ENCODE measurements at places on chromosomes 11 and 22.
A peak's percentile ranks its signal among the peaks of the same experiment; 100 is the strongest.

GRCh38 chr11:80085563-80085962 is 644.7 kb upstream of the TENM4 start:
- DNase-seq, result no peak

DNA sequence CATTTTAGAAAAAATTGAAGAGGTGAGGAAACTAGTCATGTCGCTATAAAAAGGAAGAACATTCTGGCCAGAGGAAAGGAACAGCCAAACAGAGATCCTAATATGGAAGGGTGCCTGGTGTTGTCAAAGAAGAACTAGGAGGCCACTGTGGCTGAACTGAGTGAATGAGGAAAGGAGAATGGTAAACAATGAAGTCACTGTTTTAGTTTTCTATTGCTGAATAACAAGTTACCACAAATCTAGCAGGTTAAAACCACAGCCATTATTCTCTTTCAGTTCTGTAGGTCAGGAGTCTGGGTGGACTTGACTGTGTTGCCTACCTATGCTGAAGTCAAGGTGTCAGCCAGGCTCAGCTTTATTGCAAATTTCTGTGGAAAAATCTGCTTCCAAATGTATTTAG is 549.3 kb upstream of the CCDC90B start:
- DNase-seq, result no peak

DNA sequence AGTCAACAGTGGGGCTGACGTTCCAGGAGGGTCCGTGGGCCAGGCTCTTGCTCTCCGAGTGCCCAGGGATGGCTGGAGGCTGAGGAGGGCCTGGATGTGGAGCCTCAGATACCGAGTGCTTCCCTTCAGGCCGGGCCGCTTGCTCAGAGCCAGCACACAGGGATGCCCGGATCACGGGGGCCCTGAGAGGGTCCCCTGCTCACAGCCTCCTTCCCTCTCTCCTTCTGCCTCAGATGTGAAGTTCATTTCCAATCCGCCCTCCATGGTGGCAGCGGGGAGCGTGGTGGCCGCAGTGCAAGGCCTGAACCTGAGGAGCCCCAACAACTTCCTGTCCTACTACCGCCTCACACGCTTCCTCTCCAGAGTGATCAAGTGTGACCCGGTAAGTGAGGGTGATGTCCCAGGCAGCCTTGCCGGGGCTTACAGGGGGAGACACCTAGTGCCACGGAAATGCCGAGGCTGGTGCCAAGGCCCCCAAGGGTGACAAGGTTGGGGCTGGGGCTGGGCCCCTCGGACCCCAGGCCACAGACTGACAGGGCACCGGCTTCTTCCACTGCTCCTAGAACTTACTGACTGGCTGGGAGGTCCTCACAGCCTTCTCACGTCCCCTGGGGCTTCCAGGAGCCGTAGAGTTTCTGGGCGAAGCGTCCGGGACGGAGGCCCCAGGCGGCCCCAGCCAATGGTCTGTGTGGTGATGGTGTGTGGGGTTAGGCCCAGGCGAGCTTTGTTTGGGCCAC is 7.0 kb downstream of the CCND1 start:
- DNase-seq, result no peak

- DNase-seq, result no peak
These were observed 263 bp downstream of the EHD1 start for GRCh38 chr11:64878223-64878493.

DNA sequence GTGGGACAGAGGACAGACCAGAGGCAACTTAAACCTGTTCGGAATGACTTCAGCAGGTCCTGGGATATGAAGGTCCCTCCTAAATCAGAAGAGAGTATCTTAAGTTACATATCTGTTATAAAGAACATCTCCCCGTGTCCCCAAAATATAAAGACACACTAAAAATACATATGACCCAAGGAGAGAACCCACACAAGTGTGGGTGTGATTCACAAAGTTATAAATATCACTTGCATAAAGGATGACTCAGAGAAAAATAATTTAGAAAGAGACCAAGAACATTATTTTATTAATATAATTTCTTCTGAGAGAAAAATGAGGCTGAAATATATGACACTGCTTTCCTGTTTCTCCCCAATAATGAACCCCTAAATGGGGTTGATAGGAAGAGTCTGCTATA is 14.2 kb downstream of the OR5B21 start:
- DNase-seq, result no peak

DNA sequence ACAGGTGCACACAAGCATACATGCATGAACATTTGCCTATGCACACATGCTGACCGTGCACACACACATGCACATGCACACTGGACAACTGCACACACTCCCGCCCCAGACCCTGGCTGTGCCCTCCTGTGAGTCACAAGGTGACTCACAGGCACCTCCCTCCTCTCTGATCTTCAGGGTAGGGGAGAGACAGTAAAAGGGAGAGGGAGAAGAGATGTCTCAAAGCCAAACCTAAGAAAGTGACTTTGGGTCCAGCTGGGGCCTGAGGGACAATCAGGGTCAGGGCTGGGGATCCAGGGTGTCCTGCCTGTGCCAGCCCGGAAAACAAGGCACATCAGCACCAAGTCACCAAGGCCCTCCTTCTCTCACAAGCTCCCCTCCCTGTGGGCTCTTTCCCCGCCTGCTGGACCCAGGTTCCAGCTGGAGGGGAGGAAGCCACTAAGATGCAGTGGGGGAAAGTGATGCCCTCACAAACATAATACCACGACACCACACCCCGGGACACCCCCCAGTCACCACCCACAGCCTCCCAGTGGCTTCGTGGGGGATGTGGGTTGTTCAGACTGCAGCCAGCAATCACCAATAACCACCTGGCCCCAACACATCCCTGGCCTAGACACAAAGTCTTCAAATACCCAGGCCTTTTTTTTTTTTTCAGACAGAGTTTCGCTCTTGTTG is 39.3 kb downstream of the PDGFB start:
- peak; percentile 13 for DNase-seq

DNA sequence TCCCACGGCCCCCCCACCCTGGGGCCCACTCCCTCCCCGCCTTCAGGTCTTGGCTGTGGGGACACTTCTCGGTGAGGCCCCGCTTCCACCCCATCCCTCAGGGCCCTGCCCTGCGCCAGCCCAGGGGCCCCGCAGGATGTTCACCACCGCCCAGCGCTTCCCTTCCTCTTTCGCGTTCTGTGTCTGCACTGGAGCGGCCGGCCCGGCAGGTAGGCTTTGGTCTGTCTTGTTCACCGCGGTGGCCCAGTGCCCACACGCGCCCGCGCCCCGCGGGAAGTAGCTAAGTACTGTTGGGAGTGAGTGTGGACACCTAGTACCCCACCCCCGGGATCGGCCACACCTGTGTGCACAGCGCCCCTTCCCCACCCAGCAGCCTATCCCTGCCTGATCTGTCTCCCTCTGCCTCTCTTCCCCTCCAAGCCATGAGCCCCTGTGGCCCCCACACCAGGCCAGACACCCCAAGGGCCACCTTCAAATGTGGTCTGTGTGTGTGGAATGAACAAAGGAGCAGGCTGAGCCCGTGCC is 85.4 kb downstream of the WNT7B start:
- DNase-seq, result no peak

GRCh38 chr11:17313349-17314231 is 37.1 kb downstream of the NUCB2 start:
- no peak for DNase-seq

DNA sequence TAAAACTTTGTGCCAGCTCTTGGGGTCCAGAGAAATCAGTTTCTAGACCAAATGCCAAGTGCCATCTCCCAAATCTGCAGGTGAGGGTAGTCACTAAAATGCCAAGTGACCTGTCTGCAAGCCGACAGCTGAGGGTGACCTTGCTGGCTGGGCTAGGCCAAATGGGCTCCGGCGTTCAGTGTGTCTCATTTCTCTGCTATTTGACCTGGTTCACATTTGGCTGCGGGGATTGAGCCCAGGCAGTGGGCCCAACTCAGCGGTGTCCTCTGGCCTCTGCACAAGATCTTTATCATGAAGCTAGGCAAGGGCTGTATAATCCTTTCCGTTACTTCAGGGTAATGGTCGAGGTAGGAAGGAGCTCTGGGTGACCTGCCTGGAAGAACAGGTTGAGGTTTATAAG is 87.5 kb downstream of the SNX19 start:
- no peak for DNase-seq

GRCh38 chr11:64843686-64844329 is 645 bp downstream of the CDC42BPG start:
- DNase-seq, result no peak

GRCh38 chr22:21014726-21015465 is at the start of gene P2RX6:
Gene P2RX6, plus strand, starts transcription at chr22:21015165. Its CDS starts 10 bp downstream, at chr22:21015175.
- no peak for DNase-seq

DNA sequence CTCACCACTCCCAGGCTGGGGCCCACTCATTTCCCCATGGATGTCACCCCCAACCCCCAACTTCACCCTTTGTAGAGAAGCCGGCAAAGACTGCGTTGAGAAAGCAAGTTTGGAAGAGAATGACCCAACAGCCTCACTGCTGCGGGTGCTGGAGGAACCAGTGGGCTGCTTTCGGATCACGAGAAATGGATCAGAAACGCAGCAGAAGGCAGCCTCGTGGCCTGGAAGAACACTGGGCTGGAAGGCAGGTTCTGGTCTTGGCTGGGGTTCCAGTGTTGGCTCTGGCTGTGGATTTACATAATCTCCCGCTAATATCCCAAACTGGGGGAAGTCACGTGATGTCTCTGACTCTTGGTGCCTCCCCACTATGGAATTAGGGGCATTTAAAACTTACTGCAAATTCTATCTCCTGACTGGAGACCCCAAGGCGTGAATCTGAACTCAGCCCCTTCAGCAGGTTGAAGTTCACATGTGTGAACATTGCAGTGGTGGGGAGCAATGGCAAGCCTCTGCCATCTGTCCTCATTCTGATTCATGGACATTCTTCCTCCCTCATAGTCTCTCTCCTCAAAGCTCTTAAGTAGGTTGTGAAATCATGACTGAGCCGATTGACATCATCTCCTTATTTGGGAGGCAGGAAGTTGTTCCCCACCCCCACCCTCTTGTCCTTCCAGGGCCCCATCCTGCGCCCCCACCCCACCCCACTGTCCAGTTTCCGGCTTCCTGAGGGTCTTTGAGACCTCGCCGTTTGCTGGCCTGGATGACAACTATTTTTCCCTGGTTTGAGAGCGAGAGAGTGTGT is 37.0 kb upstream of the TIMP3 start:
- DNase-seq, result no peak

GRCh38 chr11:78698612-78699011 is 123.9 kb upstream of the NARS2 start:
- no peak for DNase-seq

- DNase-seq, result no peak
These were observed 45.5 kb downstream of the KCNJ1 start for GRCh38 chr11:128821556-128821955.

- DNase-seq, result no peak
These were observed 331.1 kb upstream of the PITPNB start for GRCh38 chr22:28250036-28250695.

- DNase-seq, result no peak
These were observed 14.7 kb downstream of the TNKS1BP1 start for GRCh38 chr11:57310091-57310490.

DNA sequence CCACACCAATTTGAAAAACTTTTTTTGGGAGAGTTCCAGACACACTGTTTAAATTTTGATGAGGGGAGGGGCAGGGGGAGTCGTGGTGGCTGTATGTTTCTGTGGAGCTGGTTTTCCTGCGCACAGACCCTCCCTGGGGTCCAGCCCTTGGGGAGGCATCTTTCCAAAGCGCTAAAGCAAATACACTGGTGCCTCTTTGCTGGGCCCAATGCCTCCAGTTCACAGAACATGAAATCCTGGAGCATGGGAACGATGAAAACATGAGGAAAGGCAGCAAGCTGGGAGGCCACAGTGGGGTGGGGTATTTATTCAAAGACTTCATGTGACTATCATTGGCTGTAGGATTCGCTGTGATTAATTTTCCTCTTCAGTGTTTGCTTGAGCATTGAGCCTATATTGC is 135.3 kb downstream of the CCDC34 start:
- no peak for DNase-seq

- DNase-seq, result no peak
These were observed 37.0 kb upstream of the FBLN1 start for GRCh38 chr22:45465633-45466032.

- DNase-seq, result no peak
These were observed 18.8 kb downstream of the MYEOV start for GRCh38 chr11:69312453-69313404.

GRCh38 chr11:11845071-11845470 is 3.3 kb downstream of the USP47 start:
- DNase-seq, result no peak

DNA sequence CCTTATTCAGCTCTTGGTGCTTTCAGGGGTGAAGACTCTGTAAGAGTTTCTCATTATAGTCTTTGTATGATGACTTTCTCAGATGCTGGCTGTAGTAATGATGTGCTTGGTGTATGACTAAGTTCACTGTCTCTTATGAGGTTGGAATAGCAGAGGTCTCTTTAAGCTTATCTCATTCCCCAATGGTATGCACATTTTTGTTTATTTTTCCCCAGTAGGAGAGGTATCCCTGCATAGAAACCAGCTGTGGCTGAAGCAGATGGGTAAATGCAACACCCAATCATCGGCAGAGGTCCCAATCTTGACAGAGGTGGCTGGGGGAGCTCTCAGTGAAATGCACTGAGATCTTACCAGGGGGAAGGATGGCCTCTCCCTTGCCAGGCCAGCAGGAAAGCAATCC is 34.6 kb downstream of the BBOX1 start:
- no peak for DNase-seq

GRCh38 chr11:118533769-118534729 is 3.1 kb downstream of the TMEM25 start:
- no peak for DNase-seq

GRCh38 chr11:127791844-127792243 is 791.3 kb upstream of the KIRREL3 start:
- no peak for DNase-seq

GRCh38 chr11:15093432-15093831 is 20.0 kb downstream of the CALCB start:
- DNase-seq, result no peak

DNA sequence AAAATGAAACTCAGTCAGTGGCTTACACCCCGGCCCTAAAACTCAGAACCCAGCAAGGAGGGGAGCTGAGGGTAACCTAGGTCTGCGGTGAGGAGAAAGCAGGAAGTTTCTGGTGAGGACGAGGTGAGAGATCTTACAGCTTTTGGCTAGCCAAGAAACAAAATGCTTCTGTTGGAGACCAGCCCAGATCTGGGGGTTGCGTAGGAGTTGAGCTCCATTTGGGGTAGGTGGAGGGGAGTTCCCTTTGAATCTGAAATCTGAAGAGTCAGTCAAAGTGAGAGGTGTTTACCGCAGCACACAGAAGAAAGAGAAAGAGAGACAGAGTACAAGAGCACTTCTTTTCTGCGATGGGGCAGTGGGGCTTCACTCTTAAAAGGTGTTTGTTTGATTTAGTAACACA is 29.6 kb downstream of the EHF start:
- peak; percentile 35 for DNase-seq

GRCh38 chr11:1913271-1914060 is 6.0 kb upstream of the TNNT3 start:
- no peak for DNase-seq

- DNase-seq, result no peak
These were observed 124.5 kb downstream of the TRIM44 start for GRCh38 chr11:35787013-35787504.

DNA sequence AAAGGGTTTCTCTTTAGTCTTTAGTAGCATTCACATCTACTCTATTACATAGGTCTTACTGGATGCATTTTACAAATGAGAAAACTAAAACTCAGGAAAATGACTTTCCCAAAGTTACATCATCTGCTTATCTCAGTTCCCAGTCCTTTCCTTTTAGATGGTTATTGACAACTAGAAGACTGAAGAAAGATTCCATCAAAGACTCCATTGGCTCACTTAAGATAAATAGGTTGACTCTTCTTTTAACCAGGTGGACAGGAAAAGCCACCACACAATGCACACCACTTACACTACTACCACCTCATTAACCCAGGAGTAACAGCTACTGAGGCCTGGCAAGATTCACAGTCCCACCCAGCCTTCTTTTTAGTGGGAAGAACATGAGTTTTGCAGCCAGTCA is 123.6 kb downstream of the TRIM44 start:
- no peak for DNase-seq

GRCh38 chr11:3616721-3617460 is 24.9 kb downstream of the ART5 start:
- no peak for DNase-seq

Measured in activated CD8-positive, alpha-beta memory T cell treated with anti-CD3 and anti-CD28 coated beads for 1 hour (primary cell).